ENCODE measurements at places on chromosomes 11 and 22. TPM values are rescaled to one million over a fixed set of nuclear protein-coding genes. Genes with fewer than 3 reads are reported as not detected.
A peak's percentile ranks its signal among the peaks of the same experiment; 100 is the strongest.

GRCh38 chr11:5665746-5666401 lies 19.0 kb downstream of the TRIM5 start:
- no peak overlapping the region for H3K4me3 ChIP-seq
- H3K27me3 ChIP-seq, result no peaks in the 10 kb centered on the region
- DNase-seq, result no peak
- no peak overlapping the region for H3K27ac ChIP-seq
- H3K4me1 ChIP-seq, result no peaks in the 10 kb centered on the region

GRCh38 chr11:76280882-76281557 lies 74.7 kb upstream of the WNT11 start:
- no peak overlapping the region for H3K4me3 ChIP-seq
- no peaks in the 10 kb centered on the region for H3K27me3 ChIP-seq
- no peak for DNase-seq
- H3K36me3 ChIP-seq, result no peaks in the 10 kb centered on the region
- H3K27ac ChIP-seq, result no peak overlapping the region

DNA sequence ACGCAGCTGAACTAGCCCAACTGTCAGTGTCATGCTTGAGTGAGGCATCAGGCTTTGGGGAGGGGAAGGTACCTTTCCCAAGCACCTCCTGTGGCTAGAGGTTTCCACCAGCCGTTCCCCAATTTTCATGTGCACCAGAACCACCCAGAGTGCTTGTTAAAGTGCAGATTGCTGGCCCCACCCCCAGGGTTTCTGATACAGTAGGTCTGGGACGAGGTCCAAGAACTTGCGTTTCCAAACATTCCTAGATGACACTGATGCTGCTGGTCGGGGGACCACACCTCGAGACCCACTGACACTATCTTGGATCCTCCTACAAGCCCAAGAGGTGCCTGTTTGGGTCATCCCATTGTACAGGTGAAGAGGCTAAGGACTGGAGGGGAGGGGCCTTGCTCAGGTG lies 59.8 kb downstream of the PDE2A start:
- H3K27me3 ChIP-seq, result peaks cover 14% of the 10 kb centered on the region
- H3K4me3 ChIP-seq, result no peak overlapping the region
- H3K36me3 ChIP-seq, result no peaks in the 10 kb centered on the region
- no peak overlapping the region for H3K27ac ChIP-seq
- no peak for DNase-seq

GRCh38 chr22:19857382-19857781 lies 2.7 kb upstream of the GNB1L start:
- peaks cover 37% of the 10 kb centered on the region for H3K4me1 ChIP-seq
- H3K4me3 ChIP-seq, result peak overlapping the region; percentile 20
- no peak for DNase-seq
- H3K27ac ChIP-seq, result peak overlapping the region; percentile 98

DNA sequence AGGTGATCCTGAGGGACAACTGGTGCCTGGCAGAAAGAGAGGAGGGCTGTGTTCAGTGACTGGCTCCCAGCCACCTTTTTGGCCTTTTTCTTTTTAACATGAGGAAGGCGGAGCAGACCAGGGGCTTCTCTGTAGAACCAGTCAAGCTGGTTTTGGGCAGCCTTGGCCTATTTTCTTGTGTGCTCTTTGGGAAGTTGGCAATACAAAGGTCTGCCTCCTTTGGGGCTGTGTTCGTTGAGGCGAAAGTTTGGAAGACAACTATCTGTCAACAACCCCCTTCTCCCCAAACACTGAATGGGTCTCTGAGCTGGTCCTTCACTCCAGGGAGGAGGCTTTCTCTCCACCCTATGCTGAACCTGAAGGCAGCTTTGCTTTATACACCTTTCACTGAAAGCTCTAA lies 8.5 kb downstream of the MARK2 start:
- H3K27ac ChIP-seq, result no peak overlapping the region
- no peak for DNase-seq
- H3K4me1 ChIP-seq, result peaks cover 75% of the 10 kb centered on the region
- no peaks in the 10 kb centered on the region for H3K27me3 ChIP-seq
- peaks cover 14% of the 10 kb centered on the region for H3K36me3 ChIP-seq

BAIAP2L2 gene
- 1.6 TPM for total RNA-seq

DNA sequence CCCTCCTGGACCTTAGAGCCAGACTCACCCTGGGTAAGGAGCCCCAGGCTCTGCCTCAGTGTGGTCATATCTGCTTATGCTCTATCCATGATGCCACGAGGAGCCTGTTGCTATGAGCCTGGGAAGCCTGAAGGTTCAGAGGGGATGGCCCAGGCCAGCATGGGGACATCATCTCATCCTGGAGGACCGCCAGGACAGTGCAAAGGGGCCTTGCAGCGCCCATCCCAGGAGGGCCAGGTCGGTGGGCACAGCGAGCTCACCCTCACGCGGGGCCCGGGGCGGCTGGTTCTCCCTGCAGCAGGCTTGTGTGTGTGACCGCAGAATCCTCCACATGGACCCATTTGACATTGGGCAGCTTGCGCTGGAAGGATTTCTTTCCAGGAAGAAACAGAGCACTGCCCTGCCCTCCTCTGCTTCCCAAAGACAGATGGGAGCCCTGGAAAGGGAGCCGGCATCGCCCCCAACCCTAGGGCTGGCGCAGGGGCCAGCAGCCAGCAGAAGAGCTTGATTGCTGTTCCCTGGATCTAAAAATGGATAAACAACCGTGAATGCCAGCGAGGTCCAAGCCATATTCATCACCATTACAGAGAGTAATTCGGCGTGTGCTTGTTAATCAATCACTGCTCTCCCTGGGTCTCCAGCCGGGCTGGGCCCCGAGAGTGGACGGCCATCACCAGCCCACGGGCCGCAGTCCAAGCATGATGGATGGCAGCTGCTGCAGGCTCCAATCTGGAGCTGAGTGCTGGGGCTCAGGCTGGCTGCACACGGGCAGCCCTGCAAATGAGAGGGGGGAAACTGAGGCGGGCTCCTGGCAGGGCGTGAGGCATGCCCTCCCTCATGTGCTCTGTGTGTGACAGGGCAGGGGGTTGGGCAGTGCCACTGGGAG lies 739.7 kb downstream of the BRD1 start:
- H3K36me3 ChIP-seq, result no peaks in the 10 kb centered on the region
- H3K4me1 ChIP-seq, result no peaks in the 10 kb centered on the region
- no peaks in the 10 kb centered on the region for H3K27me3 ChIP-seq

- H3K36me3 ChIP-seq, result no peaks in the 10 kb centered on the region
- peak overlapping the region; percentile 10 for H3K27ac ChIP-seq
- DNase-seq, result peak; percentile 83
- H3K27me3 ChIP-seq, result no peaks in the 10 kb centered on the region
These were observed 32.1 kb upstream of the DGKZ start for GRCh38 chr11:46315033-46315738.

PATE4 gene
- total RNA-seq, result not detected

MYOD1 gene
- not detected for total RNA-seq

GRCh38 chr22:38260761-38261681 lies 11.8 kb downstream of the TMEM184B start:
- no peak for DNase-seq
- H3K27me3 ChIP-seq, result no peaks in the 10 kb centered on the region
- peaks cover 32% of the 10 kb centered on the region for H3K4me1 ChIP-seq

- no peak within 1 kb of the TSS for H3K27ac ChIP-seq
- no peak for DNase-seq
- H3K4me3 ChIP-seq, result no peak within 1 kb of the TSS
- H3K4me1 ChIP-seq, result peaks cover 11% of the 10 kb centered on the region
- no peaks in the 10 kb centered on the region for H3K36me3 ChIP-seq
These were observed at the start of gene ST14 for GRCh38 chr11:130159657-130160497. Gene ST14, plus strand, starts transcription at chr11:130159782. Its CDS starts 198 bp downstream, at chr11:130159980.
